Right atrium auricular region (tissue), 2 donors: ENCODE measurements at places on chromosomes 4 and X. TPM values are rescaled to one million over a fixed set of nuclear protein-coding genes. Genes with fewer than 3 reads are reported as not detected.

The HTR2C gene
- total RNA-seq: not detected

The IGFBP7 gene
- 866 TPM for total RNA-seq

The FAAH2 gene
- total RNA-seq: 0.44 TPM

- DNase-seq: no peak
These were observed 175.0 kb upstream of the UGT8 start for GRCh38 chr4:114423582-114423981.

DNA sequence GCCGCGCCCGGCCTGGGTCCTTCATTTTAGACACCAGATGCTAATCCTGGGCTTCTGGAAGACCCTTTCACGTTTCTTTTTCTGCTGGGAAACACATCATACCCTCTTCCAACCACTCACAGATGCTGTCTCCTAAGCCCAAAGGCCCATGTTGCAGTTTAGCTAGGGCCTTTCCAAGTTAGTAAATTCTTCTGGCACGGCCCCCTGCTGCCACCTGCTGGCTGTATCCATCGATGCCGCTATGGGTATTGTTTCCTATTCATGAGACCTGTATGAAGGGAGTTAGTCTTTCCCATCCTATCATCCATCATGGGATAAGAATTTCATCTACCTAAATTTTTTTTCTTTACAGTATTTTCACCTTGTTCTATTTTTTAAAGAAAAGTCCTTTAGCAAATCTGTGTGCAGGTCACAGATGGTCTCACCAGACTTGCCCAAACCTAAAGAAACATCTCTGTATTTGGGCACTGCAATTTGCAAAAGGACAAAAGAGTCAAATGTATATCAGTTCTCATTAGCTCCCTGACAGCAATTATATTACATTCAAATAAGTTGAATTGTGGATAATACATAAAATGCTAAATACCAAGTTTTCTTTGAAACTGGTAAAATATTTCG, 37.8 kb upstream of the SLC9A7 start:
- peak; percentile 85 for DNase-seq

DNA sequence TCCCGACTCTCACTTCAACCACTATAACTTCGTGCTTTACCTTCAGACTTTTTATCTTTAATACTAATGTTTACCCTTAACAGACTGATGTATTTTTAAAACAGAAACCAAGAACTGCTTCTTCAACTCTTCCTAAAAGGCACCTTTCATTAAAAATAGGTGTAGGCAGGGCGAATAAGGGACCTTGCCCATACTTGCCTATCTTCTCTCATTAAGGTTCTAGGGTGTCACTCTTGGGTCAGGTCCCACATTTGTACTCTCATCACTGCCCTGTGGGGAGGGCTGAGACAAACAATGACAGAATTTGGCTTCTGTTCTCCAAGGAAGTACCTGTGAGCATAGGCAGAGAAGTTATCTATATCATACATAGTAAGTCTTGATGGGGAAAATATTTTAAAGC, 69.7 kb downstream of the ANKRD50 start:
- no peak for DNase-seq

DNA sequence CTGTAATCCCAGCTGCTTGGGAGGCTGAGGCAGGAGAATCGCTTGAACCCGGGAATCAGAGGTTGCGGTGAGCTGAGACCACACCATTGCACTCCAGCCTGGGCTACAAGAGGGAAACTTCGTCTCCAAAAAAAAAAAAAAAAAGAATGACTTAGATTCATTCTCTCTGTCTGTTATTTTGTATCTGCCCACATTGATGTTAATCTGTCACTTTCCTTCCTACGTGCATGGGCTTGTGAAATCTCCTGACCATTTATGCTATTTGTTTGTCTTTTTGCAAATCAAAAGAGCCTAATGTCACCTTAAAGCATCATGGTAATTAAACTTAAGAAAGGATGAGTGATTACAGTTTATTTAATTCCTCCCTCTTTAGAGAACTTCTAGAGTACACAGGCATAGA, 27.4 kb downstream of the GAB1 start:
- DNase-seq: no peak

DNA sequence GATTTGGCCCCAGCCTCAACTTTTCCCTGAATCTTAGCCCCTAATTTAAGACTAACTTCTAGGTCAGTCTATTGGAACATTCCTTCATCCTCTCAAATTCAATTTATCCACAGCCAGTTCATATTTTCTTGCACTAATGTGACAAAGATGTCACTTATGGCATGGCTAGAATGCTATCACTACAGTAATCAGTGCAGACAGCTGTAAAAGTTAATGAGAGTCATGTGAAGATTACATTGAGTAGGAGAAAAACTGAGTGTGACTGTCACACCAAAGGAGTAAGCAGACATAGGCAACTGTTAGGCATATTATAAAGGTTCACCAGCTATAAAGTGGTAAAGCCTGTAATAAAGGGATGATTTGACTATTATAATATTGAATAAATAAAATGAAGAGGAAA, 42.6 kb downstream of the GABRG1 start:
- DNase-seq: no peak

GRCh38 chr4:75547647-75548387, 8.0 kb upstream of the ODAPH start:
- DNase-seq: peak; percentile 63

- DNase-seq: no peak
These were observed 64.1 kb upstream of the NKX1-1 start for GRCh38 chr4:1470393-1470670.

DNA sequence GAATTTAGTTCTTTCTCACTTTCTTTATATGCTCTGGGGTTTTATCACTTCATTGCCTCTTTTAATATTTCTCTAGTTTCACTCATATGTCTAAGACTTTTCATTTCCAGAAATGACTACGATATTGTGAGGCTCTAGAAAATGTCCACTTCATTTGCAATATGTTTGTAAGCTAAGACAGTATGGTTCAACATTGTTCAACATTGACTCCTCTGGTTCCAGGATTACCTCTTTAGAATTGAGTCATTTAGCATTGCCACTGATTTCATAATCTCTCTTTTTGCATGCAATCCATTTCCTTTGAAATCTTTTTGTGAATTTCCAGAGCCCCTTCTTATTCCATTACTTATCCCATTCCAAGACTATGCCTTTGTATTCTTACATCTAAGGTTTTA, 32.3 kb downstream of the BBS12 start:
- no peak for DNase-seq

DNA sequence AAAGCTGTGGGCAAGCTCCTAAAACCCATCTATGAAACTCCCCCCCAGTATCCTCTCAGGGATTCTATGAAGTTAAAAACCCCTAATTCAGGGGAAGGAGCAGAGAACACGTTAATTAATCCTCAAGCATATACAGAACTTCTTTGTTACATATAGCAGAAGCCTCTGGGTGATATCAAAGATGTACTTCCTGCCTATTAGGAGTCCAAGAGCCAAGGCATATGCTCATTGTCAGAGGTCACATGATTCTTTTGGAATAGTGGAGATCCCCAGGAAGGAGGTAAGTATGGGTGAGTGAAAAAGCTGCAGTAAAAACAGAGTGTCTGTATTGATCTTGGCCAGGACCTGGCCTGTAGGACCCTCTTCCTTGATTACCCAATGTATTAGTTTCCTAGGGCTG, 2.9 kb upstream of the SPARCL1 start:
- no peak for DNase-seq

DNA sequence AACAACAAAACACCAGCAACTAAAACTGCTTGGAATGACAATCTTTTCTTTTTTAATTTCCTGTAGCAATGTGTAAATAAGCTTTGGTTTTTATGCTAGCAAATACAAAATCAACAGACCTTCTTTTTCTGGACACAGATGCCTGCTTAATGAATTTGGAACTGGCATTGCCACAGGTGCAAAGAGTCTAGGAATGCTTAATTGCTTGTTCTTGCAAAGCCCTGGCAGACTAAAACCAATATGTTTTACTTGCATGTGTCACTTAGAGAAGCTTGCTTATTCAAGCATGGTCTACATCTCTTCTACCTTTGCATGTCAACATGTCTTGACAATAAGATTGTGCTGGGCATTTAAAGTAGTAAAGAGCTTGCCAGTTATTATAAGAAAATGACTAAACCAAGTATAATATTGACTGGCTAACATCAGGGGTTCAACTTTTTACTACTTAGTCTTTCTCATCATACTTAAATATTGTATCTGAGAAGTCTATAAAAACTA, 656.7 kb upstream of the NDST4 start:
- DNase-seq: no peak

DNA sequence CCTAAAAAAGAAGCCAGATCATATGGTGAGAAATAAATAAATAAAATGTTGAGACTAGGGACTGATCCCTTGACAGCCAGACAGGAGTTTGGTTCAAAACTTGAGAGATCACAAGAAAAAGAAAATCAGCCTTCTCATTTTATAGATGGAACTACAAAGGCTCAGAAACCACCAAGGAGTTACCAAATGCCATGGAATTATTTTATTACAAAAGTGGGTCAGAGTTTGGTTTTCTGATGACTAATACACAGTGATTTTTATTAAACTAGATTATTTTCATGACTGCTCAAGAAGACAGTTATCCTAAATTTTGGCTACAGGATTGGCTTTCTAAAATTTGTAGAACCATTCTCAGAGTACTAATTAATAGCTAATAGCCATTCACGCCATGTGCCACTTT, 6.2 kb downstream of the CXCL1 start:
- no peak for DNase-seq
